Muscle of back (tissue), 13 donors: ENCODE measurements at places on chromosomes 6 and 20.

DNA sequence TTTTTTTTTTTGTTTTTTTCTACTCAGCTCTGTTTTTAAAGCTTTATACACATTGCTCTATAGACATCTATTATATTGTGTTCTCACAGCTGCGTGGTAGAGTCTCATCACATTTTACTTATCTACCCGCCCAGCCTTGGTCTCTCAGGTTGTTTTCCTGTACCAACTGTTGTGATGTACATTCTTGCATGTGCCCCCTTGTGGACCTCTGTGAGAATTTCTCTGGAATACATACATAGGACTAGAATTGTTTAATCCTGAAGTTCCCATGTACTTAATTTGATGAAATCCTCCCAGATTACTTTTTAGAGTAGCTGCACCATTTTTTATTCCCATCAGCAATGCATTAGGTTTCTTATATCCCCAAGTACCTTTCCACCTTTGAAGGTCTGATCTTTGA is 40.4 kb upstream of the TINAG start:
- DNase-seq, result no peak

DNA sequence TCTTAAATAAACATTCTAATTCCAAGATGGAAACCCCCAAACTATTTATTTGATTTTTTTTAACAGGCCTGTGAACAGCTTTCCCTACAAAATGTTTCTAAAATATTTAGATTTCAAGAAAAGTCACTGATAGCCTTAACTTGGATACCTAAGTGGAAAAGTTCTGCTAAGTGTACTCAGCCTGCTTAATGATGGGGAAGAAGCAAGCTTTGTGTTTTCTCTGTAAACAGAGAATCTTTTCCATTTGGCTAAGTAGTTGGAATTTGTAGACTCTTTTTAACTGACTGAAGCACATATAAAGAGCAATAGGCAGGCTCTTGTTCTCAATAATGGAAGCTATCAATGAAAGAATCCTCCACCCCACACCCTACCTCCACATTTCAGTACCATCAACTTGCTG is 108.2 kb downstream of the KIF6 start:
- no peak for DNase-seq

DNA sequence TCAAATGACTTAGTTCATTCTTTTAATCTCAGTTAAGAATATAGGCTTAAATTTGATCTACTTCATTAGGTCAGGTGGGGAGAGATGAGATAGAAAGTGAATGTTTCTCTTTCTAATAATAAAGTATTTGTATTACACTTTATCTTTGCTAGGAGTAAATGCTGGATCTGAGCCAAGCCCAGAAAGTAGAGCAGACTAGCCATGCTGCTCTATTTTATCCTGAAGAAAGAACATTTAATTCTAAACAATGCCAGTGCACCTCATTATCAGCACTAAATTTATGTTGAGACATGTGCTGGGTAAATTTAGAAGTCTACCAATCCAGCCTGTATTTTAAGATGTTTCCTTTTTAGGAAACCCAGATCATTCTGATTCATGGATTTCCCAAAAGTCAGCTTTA is 43.5 kb downstream of the AKIRIN2 start:
- no peak for DNase-seq

- DNase-seq, result no peak
Measured at GRCh38 chr6:137416376-137417109, 77.7 kb downstream of the OLIG3 start.

- no peak for DNase-seq
Measured at GRCh38 chr6:50271266-50271665, 221.5 kb upstream of the DEFB112 start.

DNA sequence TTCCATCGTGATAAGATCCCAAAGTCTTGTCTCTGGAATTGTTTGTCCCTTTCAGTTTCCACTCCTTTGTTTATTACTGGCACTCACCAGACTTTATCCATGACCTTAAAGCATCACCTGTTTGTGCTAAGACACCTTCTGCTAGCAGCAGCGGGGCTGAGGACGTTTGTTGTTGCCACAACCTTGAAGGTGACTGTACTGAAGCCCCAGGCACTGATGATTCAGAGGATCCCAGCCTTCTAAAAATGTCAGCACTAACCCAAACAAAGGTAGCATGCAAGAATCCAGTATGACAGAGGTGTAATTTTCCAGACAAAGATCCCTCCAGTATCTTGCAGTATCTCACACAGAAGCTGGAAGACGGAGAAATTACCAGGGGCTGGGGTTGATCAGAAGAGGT is 28.9 kb upstream of the SMIM8 start:
- DNase-seq, result no peak

DNA sequence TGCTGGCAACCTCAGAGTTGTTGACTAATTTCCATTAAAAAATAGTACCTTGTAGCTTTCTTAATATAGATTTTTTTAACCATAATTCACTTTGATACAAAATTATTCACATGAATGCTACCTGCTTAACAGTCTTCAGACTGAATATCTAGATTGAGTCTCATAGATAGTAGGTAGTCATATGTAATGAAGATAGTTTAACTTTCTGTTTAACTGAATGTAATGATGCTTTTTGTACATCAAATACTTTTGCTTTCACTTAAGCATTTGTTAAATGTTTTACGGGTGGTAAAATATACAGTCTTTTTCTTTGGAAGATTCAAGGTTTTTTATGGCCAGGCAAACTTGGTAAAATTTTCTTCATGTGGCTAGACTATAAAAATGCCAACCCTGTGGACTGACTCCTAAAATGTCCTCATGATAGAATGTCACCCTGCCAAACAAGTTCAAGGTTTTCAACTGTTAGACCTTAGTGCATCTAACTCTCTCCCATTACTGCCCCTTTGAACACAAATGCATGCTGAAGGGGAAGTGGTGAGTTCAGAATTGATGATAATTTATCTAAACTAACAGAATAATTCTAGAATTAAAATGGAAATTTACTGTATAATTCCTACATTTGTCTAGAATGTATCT is 16.4 kb downstream of the TBPL1 start:
- no peak for DNase-seq

DNA sequence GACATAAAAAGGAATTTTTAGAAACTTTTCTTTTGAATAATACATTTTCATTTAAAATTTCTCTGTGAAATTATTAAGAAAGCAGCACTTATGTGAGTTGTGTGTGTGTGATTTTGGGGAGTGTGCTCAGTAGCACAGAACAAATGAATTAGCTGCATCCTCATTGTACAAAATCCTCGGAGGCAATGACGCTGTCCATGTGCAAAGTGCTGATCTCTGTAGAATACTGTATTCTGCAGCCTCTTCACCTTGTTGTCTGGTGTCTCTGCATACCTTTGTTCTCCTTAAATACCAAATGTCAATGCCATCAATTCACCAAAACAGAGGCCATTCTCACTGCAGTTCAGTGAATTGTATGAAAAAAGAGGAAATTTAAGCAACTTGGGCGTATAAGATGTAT is 838.4 kb downstream of the QKI start:
- peak; percentile 14 for DNase-seq

GRCh38 chr20:64165866-64166600 is 1.8 kb downstream of the MYT1 start:
- no peak for DNase-seq

GRCh38 chr6:170049641-170050561 is 241.0 kb downstream of the DLL1 start:
- DNase-seq, result peak; percentile 90

- no peak for DNase-seq
Measured at GRCh38 chr6:50116797-50117542, 67.2 kb upstream of the DEFB112 start.

GRCh38 chr6:11848852-11849731 is 70.5 kb upstream of the ADTRP start:
- DNase-seq, result no peak

DNA sequence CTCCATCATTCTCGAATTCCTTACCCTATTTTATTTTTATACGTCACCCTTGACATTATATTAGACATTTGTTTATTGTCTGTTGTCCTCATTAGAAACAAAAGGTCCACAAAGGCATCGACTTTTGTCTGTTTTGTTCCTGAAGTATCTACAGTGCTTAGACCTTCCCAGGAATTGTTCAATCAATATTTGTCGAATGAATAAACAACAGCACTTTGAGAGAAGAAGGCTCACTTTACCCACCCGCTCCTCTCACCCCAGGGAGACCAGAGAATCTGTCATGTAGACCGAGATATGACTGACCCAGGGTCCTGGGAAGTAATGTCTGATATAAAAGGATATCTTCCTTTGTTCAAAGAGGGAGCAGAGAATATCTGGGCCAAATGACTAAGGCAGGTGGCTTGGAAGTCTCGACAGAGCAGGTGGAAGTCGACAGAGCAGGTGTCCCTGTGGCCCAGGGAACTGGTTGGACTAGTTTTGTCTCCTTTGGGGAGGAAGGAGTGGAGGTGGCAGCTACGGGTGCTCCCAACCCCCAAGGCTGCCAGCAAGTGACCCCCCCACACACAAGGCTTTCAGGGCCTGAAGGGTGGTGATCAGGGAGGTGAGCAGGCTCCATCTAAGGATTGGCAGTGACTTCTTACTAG is 14.8 kb upstream of the CHMP4B start:
- no peak for DNase-seq

DNA sequence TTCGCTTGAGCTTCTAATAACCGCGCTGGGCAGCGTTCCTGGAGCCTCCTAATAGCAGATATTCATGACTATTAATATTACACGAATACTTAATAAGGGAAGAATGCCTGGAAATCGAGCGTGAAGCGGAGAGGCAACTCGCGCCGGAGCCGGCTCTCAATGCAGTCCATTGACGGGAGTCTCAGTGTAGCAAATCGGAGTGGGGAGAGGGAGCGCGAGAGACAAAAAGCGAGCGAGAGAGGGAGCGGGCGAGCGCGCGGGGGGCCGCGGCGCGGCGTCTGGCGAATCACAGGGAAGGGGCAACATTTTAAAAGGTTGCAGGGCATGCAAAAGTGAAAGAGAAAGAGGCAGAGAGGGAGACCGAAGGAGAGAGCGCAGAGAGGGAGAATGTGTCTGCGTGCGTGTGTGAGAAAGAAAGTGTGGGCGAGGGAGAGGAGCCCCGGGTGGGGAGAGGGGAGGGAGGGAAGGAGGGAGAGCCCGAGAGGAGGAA is 2.9 kb downstream of the TFAP2A start:
- DNase-seq, result peak; percentile 58

DNA sequence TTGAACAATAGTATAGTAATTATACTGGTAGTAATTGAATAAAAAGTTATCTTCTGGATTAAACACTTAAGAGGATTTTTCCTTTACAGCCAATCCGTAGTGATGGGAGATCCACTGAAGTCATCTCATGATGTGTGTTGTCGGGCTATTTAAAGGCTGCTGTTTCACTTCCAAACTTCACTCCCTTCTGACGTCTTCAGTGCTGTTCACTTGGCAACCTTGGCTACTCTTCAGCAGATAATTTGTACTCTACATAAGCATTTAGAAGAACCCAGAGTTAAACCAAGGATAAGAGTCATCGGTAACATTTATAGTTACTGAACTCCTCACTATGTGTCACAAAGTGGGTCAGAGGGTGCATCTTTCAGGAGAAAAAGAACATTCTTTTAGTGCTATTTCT is 179.1 kb upstream of the EYA4 start:
- DNase-seq, result peak; percentile 47

DNA sequence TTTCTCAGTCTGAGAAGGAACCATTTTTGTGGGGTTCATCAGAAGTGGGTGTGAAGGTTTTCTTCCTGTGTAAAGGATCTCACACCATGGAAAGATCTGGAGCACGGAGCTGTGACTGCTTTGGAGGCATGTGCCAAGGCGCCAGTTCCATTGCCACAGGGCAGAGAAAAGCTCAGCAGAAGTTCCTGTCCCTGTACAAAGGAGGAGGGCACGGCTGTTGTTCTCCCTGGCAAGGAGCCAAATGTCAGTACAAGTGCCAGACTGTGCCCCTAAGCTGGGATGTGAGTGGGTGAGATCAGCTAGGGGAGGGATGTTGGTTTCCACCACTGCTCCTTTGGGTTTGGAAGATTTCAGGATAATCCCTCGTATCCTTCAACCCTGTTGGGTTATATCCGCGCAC is 117.3 kb downstream of the CRYBG1 start:
- peak; percentile 8 for DNase-seq

DNA sequence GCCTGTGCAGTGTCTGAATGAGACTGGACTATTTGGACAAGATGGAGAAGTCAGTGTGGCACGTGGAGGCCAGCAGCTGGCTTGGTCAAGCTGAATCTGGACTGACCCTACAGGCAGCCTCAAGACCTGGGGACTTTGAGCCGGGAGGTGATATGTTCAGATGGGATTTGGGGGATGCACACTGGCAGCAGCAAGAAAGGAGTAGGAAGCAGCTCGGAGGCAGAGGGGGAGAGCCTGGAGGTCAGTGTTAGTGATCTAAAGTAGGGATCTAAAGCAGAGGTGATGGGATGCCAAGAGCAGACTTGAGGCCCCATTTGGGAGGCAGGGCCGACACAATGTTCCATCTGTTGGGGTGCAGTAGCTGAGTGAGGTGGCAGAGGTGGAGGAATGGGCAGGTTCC is 2.8 kb downstream of the MAPK13 start:
- no peak for DNase-seq

- no peak for DNase-seq
Measured at GRCh38 chr20:50928469-50928868, 2.8 kb downstream of the ADNP start.

DNA sequence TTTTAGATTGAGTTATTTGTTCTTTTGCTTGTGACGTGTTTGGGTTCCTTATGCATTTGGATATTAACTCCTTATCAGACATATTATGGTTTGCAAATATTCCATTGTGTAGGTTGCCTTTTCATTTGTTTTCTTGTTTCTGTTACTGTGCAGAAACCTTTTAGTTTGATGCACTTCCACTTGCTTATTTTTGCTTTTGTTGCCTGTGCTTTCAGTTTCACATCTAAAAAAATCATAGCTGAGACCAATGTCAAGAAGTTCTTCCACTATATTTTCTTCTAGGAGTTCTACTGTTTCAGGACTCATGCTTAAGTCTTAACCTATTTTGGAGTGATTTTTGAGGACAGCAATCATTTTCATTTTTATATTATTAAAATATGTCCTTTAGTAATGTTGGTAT is 113.5 kb downstream of the EPM2A start:
- no peak for DNase-seq

DNA sequence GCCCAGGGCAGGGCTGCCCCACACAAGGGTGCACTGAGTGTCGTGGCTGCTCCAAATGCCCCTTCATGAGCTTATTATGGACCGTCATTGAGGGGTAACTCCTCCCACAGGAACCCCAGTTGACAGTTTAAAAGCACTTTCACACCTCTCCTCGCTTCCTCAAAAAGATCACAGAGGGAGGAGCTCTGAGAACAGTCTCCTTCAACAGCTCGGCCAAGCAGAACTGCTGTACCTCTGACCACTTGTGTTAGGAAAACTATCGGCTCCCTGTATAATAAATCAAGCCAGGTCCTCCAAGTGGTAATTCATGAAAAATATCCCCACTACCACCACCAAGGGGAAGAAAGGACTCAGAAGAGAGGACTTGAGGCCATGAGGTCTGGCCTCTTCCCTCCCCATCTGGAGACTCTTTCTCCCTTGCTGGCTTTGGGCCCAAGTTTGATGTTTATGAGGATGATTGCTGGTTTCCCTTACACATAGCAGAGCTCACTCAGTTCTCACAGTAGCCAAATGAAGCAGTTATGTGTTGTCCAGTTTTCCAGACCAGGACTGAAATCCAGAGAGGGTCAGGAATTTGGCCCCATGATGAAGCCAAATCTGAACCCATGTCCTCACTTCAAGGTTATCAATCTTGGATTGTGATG is 8.7 kb downstream of the SNX21 start:
- DNase-seq, result no peak

GRCh38 chr6:158460602-158461169 is 99.2 kb upstream of the TMEM181 start:
- DNase-seq, result peak; percentile 45

GRCh38 chr6:114276783-114277182 is 66.0 kb downstream of the HS3ST5 start:
- DNase-seq, result no peak

GRCh38 chr6:124799638-124800037 is 162.6 kb upstream of the RNF217 start:
- no peak for DNase-seq
